Muscle of leg (tissue), 16 donors: ENCODE measurements at places on chromosomes 1 and 21. TPM values are rescaled to one million over a fixed set of nuclear protein-coding genes. Genes with fewer than 3 reads are reported as not detected.

Gene FAM163A
- 0.31 TPM for total RNA-seq

Gene RIPPLY3
- total RNA-seq = 0.09 TPM

GRCh38 chr1:91402023-91402422, 2.6 kb downstream of the HFM1 start:
- DNase-seq = peak; percentile 22

DNA sequence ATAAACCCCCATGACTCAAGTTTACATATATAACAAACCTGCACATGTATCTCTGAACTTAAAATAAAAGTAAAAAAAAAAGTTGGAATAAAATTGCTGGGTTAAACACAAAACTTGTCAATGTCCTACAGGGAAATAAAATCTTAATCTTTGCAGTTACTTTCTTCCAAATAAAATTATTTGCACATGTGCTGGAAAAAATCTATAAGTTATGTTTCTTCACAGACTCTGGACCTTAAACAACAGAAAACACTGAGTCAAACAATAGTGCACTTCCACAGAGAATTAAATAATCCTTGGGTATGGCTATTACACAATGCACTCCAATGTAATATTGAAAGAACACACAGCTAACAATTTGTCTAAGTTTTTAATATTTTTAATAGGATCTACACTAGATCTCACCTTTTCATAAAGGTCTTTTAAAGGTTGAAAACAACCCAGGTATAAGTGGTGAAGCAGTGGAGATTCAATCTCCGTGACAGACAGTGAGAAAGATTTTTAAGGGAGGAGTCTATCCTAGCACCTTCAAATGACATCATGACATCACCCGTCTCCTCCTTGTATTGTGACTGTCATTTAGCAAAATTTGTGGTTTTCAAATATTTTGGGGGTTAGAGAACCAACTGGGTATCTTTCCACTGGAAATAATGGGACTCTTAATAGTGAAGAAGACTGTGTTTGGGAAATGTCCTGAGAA, 25.2 kb upstream of the FGGY start:
- DNase-seq = peak; percentile 75

Gene PTCH2
- total RNA-seq = 2.7 TPM

Gene AQP10
- 0.04 TPM for total RNA-seq

- peak; percentile 32 for DNase-seq
Measured at GRCh38 chr1:40421431-40422384, 28.6 kb upstream of the ZFP69B start.

DNA sequence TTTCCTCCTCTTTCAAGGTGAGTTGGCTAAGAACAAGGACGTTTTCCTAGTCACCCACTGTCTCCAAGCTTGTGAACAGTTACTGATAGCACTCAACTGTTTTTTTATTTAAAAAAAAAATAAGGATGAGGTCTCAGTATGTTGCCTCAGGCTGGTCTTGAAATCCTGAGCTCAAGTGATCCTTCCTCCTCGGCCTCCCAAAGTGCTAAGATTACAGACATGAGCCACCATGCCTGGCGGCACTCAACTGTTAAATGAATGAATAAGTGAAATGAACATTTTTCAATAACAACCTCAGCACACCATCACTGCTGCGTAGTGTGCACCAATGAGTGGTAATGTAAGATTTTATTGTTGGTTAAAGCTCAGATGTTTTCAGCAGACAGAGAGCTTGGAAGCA, 214.1 kb upstream of the NRIP1 start:
- no peak for DNase-seq

- no peak for DNase-seq
Measured at GRCh38 chr1:234773936-234774677, 164.1 kb upstream of the IRF2BP2 start.

DNA sequence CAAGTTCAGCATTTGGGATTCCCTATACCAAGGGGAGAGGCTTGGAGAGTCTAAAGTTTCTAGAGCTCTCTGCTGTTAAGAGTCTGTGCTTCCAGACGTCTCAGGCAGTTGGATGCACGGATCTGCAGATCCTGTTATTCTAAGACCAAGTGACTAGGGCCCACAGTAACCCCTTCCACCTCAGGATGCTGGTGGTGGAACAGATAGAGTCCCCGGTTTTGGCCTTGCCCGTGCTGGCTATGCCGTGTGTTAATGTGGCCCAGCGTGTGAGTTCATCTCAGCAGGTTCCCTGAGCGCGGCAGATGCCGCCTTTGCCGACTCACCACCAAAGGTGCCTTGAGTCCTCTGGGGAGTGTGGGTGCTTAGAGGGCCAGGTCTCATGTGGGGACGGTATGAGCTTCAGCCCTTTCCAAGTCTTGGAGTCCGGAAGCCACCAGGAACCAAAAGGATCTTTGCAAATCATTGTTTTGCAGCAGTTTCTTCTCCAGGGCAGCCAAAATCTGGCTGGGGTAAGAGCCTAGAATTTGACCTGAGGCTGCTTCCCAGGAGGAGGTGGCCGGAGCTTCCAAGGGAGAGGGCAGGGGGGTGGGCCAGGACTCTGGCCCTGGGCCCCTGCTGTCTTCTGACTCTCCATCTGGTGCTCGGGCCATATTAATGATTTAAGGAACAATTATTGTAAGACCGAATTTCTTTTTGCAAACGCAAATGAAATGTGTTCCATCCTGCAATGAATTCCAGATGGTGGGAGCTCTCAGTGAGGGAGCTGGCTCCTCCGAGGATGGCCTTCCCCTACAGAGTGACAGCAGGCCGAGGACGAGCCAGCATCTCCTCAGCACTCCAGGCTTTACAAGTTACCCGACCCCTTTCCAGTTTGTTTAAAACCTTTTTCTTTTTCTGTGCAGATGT, 205.7 kb downstream of the FOXD2 start:
- peak; percentile 94 for DNase-seq

GRCh38 chr1:228088586-228089498, 6.3 kb downstream of the ARF1 start:
- no peak for DNase-seq

Gene PROK1
- not detected for total RNA-seq

DNA sequence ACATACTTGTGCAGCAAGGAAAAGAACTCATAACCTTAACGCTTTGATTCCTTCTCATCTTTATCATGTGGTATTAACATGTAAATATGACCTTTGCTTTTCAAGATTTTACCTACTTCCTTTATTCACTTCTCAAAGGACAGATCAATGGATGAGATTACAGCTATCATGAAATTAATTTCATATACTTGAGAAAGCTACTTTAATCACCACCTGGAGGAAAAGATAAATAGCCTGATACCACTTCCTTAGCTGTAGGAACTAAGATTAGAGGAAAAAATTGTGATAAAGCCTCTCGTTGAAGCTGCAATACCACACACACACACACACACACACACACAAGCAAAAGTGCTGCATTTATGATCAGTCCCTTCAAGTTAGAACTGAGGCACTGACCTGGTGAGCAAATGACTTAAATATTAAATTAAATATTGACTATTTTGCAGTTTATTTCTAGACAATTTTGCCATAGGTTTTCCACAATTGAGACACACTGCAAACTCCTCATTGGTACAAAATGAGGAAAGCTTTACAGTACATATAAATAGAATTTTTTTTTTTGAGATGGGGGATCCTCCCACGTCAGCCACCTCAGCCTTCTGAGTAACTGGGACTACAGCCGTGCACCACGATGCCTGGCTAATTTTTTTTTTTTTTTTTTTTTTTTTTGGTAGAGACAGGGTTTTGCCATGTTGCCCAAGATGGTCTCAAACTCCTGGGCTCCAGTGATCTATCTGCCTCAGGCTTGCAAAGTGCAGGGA, 27.2 kb upstream of the DMRTB1 start:
- DNase-seq = no peak

Gene ZBTB21
- total RNA-seq = 3.5 TPM

DNA sequence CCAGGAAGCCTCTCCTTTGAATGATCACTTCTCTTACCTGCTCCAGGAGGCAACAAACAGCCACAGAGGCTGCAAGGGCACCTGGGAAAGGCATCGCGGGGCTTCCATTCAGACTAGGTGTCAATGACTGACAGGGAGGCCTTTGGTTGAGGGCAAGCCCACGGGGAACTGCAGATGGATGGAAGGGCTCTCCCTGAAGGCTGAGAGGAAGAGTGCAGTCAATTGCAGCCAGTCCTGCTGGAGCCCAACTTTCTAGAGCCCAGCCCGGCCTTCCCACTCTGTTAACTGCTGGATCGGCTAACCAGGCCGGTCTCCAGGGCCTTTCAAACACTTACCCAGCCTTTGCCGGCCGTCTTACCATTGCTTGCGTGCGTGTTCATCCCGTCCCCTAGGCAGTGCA, 89.3 kb downstream of the LACTBL1 start:
- DNase-seq = no peak

DNA sequence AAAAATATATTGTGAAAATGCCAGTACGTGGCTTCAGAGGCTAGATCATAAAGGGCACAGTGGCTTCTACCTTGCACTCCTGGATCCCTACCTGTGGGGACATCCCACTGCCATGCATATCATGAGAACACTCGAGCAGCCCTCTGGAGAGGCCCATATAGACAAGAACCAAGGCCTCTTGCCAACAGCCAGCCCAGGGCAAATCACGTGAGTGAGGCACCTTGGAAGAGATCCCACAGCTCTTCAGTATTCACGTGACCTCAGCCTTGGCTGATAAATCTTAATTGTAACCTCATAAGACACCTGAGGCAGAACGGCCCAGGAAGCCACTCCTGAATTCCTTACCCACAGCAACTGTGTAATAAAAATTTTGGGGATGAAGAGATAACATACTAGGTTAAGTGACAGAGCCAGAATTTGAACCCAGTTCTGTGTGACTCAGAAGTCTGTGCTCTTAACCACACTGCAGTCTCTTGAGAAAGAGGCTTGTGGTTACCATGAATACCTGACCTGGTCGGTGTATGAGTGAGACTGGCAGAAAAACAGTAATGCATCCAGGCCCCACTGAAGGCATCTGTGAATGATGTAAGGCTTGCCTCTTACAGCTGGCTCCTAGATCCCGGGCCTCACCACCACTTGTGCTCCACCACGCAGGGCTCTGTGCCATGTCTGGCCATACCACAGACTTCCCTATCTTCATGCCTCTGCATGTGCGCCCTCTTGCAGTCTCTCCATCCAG, 6.9 kb upstream of the A3GALT2 start:
- DNase-seq = no peak

DNA sequence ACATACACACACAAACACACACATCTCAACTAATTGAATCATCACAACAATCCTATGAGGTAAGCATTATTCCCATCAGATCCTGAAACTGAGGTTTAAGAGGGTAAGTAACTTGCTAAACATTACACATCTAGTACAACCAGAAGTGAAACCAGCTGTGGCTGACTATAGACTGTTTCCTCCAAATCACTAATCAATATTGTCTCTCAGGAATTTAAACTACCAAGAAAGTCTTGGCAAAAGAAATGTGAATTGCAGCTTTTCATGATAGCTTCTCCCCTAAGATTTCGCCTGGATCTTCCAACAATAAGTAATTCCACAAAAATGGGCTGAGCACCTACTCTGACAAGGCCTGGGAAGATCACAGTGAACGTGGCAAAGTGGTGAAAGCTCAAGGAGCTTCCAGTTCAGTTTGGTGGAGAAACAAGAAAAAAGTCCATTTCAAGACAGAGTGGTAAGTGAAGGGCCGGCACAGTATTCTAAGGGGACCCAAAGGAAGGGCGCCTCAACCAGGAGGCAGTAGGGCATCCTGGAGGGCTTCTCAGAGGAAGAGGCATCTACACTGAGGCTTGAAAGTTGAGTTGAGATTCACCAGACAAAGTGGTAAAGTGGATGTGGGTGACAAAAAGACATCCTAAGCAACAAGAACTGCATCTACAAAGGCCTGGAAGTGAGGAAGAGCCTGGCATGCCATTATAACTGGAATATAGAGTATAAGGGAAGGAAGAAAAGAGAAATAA, 22.1 kb downstream of the LRRC52 start:
- peak; percentile 83 for DNase-seq

DNA sequence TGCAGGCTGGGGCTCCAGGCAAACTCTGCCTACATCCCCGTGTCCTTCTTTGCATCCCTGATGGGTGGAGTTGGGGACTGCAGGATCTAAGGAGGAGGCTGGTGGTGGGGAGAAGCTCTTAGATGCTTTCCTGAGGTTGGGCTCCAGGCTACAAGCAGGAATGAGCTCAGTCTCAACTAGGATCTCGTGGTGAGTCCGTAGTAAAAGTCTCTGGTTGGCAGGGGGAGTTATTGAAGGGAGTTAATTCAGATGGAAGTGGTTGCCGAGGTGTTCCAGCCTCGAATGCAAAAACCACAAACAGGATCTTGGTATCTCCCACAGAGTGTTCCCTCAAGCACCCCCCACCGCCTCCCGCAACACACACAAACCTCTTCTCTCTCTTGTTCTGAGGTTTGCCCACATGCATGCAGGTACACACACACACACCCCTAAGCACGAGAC, 35.0 kb downstream of the TMCC2 start:
- no peak for DNase-seq

GRCh38 chr1:186865253-186865652, 36.5 kb downstream of the PLA2G4A start:
- DNase-seq = no peak

- DNase-seq = no peak
Measured at GRCh38 chr21:44572959-44573583, 458 bp upstream of the KRTAP10-4 start.

Gene LHX4
- 0.04 TPM for total RNA-seq

Gene CTSE
- total RNA-seq = 0.09 TPM

DNA sequence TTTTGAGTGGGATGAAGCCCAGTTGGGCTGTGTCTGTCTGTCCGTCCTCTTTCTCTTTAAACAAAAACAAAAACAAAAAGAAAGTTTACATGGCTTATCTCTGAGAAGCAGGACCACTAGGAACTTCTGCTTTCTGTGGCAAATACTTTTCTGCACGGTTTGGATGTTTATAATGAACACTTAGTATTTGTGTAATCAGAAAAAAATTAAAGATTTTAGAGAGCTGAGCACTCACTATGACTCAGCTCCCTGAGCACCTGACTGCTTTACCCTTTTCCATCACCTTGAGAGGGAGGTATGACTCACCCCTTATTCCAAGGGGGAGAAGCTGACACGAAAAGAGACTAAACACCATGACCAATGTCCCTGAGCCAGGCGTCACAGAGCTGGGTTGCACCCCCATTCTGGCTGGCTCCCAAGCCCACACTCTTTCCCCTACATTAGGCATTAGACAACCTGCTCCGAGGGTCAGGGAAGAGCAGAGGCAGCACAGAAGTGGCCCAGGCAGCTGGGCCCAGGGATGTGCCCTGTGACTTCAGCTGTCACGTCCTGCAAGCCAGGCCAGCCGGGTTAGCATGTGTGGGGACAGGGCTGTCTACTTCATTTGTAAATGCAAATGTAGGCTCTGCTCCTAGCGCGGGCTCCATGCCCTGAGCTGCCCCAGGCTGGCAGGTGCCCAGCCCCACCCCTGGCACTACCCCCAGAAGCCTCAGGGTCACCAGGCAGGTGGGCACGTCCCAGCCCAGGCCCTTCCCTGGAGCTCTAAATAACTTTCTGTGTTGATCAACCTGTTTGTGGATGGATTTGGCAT, 30.4 kb downstream of the RAP1GAP start:
- peak; percentile 43 for DNase-seq

GRCh38 chr1:241462391-241462790, 57.2 kb downstream of the FH start:
- DNase-seq = no peak

- peak; percentile 88 for DNase-seq
Measured at GRCh38 chr1:26744075-26744959, 43.4 kb upstream of the PIGV start.

- no peak for DNase-seq
Measured at GRCh38 chr1:53641481-53642214, 97.3 kb downstream of the GLIS1 start.

GRCh38 chr1:55311057-55311641, 96.0 kb upstream of the USP24 start:
- DNase-seq = peak; percentile 95

Gene TAGLN2
- total RNA-seq = 84.2 TPM

- no peak for DNase-seq
Measured at GRCh38 chr1:41463516-41463915, 21.0 kb downstream of the EDN2 start.
